ENCODE measurements at places on chromosomes 5 and 9. TPM values are rescaled to one million over a fixed set of nuclear protein-coding genes. Genes with fewer than 3 reads are reported as not detected.

The RGS14 gene
- 17.4 TPM for polyA plus RNA-seq

The PCDHGA11 gene
- 2.7 TPM for polyA plus RNA-seq

The GABRA6 gene
- polyA plus RNA-seq = not detected

The INSL4 gene
- not detected for polyA plus RNA-seq

- DNase-seq = no peak
Measured at GRCh38 chr9:35658968-35659220, 802 bp downstream of the CCDC107 start.

- no peak for DNase-seq
Measured at GRCh38 chr5:57410374-57411320, 72.0 kb downstream of the ACTBL2 start.

DNA sequence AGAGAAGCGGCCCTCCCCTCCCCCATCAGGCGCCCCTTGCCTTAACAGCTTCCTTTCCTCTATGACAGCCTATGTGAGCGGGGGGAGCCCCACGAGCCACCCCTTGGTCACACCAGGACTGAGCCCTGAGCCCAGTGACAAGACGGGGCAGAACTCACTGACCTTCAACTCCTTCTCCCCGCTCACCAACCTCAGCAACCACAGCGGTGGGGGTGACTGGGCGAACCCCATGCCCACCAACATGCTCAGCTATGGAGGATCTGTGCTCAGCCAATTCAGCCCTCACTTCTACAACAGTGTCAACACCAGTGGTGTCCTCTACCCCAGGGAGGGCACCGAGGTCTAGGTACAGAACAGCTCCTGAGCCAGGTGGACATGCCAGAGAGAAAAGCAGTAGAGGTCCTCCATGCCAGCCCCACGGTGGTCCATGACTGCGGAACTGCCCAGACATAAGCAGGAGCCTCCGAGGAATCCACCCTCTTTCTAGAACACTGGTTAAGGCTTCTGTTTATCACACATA lies 2.6 kb downstream of the FOXI1 start:
- no peak for DNase-seq

- DNase-seq = no peak
Measured at GRCh38 chr9:120902569-120903535, 23.7 kb downstream of the TRAF1 start.

DNA sequence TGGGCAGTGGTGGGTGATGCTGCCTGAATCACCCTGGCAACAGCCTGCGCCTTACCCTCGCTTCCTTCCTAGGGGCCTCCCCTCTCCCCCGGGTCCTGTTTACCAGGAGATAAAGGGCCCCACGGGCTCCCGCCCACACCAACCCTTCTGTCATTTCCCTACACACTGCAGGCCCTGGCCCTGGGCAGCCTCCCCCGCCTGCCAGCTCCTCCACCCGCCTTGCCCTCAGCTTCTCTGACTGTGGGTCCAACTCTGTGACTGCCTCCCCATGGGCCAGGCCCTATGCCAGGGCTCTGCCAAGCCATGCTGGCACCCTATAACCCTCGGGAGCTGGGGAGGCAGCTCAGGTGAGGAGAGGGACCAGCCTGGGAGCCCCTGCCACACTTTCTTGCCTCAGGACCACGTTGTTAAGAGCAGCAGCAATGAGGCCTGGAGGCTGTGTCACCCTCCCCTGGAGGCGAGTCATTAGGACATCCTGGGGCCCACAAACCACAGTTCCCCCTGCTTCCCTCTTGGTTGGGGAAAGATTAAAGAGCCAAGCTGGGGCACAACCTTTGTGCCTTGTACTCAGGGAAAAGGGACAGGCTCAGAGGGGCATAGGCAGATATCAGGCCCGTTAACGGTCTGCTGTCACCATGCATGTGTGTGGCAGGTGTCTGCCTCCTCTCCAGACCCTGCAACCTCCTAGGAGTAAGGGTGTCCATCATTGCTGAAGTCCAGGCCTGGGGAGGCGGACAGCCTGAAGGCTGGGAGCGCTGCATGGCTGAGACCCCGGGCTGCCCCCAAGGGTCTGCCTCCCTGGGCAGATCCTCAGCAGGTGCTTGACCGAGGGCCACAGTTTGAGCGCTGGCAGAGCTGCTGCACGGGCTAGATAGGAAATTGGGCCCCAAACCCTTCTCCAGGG lies 2.8 kb downstream of the MGAT4B start:
- DNase-seq = no peak

DNA sequence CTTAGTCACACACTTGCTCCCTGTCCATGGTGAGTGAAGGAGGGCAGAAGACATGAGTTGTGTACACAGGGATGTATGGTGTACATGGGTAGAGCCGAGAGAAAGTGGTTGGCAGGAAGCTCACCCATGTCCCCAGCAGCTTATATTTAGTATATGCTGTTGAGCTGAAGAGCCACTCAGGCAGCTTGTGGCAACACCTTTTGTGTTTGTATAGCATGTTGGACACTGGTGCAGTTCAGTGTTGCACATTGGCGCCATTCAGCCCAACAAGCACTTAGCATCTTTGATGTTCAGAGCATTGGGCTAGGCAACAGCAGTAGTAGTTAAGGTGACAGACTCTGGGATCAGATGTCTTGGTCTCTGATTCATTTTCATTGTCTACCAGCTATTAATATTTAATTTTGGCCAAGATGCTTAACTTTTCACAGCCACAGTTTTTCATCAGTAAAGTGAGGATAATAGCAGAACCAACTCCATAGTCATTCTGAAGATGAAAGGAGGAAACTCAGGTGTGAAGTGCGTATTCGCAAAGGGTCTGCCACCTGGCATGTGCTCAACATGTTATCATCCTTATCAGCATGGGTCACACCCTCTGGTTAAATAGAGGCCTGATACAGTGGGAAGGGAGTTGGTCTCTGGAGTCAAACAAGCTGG lies 184.8 kb downstream of the NR3C1 start:
- DNase-seq = no peak

DNA sequence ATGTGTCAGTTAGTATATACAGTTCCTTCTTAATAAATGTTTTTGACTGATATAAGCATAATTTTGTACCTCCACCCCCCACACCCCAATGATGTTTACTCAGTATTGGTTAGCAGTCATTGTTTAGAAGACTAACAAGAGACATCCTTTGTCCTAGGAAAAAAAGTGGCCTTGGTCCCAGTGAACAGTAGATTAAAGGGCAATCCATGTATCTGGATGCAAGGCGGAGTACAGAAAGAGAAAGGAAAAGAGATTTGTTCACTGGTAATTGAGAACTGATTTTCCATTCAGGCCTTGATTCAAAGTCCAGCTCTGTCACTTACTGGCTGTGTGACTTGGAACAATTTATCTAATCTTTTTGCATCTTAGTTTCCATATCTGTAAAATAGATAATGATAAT lies 4.6 kb downstream of the RALGPS1 start:
- no peak for DNase-seq

GRCh38 chr5:160438316-160439204 lies 16.9 kb downstream of the PTTG1 start:
- DNase-seq = no peak

DNA sequence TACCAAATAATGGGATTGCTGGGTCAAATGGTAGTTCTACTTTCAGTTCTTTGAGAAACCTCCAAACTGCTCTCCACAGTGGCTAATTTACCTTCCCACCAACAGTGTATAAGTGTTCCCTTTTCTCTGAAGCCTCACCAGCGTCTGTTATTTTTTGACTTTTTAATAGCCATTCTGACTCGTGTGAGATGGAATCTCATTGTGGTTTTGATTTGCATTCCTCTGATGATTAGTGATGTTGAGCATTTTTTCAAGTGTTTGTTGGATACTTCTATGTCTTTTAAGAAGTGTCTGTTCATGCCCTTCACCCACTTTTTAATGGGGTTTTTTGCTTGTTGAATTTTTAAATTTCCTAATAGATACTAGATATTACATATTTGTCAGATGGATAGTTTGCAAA lies 28.4 kb upstream of the SUSD1 start:
- DNase-seq = no peak

DNA sequence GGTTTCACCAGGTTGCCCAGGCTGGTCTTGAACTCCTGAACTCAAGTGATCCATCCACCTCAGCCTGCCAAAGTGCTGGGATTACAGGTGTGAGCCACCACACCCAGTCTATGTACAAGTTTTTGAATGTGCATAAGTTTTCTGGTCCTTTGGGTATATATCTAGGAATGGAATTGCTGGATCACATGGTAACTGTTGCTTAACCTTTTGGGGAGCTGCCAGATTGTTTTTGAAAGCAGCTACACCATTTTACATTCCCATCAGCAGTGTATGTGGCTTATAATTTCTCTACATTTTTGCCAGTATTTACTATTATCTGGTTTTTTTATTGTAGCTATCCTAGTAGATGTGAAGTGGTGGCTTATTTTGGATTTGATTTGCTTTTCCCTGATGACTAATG lies 8.9 kb upstream of the LNPEP start:
- DNase-seq = no peak

- DNase-seq = no peak
Measured at GRCh38 chr5:172546196-172546595, 91.9 kb upstream of the SH3PXD2B start.

GRCh38 chr9:136324501-136325300 lies 2.6 kb upstream of the GPSM1 start:
- no peak for DNase-seq

DNA sequence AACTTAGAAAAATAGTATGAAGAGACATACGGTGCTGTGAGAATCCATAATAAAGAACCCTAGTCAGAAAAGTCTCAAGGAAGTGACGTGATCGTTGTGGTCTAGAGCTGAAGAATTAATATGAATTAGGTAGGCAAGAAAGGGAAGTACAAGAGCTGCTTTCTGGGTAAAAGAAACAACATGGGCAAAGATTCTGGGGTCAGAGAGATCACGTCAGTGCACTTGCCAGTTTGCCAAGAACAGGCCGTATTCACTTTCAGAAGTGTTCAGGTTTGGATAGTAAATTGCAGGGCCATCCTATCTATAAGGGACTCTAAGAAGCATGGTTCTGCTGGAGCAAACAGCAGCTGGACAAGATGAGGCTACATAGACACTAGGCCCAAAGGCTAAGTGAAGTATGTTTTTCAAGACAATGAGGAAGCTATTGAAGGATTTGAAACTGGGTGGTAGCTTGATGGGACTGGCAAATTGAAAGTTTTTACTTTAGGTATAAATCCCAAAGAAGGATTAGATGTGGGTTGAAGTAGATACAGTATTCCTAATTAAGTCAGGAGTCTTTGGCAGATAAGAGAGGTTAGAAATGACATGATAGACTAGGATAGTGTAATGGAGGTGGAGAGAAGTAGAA lies 4.8 kb upstream of the CHD1 start:
- no peak for DNase-seq

DNA sequence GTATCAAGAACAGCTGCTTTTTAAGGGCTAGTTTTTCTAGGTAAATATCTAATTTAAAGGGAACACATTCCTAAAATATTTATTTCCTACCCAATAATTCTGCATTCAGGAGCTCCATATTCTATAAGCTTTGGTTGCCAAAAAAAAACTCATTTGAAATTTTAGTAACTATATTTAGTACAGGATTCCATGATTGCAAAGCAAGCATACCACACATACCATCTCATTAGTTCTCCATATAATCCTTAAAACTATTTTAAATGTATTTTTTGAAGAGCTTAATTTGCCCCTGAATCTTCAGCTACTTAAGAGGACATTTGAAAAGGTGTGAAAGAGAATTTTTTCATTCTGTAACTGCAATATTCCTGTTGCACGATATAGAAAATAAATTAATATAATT lies 877.0 kb downstream of the NR2F1-AS1 start:
- DNase-seq = no peak

DNA sequence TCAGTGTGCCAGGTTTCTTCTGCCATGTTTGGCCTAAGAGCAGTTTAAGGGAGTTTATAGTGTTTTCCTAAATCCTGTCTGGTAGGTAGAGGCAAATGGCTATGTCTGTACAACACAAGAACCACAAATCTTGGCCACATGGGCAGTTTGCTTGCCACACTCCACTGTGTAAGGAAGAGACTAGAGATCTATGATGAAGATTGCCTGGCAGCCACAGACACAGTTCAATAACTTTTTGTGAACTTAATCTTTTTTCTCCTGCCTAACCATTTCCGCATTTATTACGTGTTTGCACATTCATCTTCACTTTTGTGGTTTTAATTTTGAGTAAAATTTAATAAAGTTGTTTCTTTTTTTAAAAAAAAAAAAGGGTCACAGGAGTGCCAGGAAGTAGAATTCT lies 5.8 kb downstream of the MFAP3 start:
- DNase-seq = no peak

- no peak for DNase-seq
Measured at GRCh38 chr5:180205916-180206315, 3.1 kb downstream of the RASGEF1C start.

- DNase-seq = no peak
Measured at GRCh38 chr5:52996979-52997378, 7.8 kb downstream of the ITGA2 start.
